Caco-2 (cell line): ENCODE measurements at places on chromosomes 3 and 15. TPM values are rescaled to one million over a fixed set of nuclear protein-coding genes. Genes with fewer than 3 reads are reported as not detected.

DNA sequence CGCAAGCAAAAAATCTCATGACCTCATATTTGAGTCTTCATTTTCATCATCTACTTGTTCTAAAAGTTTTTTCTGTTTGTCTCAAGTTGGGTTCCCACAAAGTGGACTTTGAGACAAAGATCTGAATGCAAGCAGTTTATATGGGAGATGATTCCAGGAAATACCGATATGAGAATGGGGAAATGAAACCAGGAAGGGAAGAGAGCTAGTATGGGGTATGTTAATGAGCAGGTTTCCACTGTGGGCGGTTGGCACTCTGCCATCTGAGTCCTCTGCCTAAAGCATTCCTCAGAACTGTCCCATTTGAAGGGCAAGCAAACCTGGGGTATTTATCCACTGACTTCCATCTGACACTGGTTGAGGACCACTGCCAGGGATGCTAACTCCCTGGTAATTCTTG, 8.8 kb downstream of the ADPRH start:
- DNase-seq, result no peak

GRCh38 chr3:129961141-129961541, 13.4 kb upstream of the TRH start:
- peak; percentile 10 for DNase-seq

- DNase-seq, result peak; percentile 17
These were observed 327.9 kb upstream of the CTNNB1 start for GRCh38 chr3:40871394-40871793.

The SLC12A1 gene
- total RNA-seq, result not detected in 2 replicates

The TRH gene
- not detected in 2 replicates for total RNA-seq

DNA sequence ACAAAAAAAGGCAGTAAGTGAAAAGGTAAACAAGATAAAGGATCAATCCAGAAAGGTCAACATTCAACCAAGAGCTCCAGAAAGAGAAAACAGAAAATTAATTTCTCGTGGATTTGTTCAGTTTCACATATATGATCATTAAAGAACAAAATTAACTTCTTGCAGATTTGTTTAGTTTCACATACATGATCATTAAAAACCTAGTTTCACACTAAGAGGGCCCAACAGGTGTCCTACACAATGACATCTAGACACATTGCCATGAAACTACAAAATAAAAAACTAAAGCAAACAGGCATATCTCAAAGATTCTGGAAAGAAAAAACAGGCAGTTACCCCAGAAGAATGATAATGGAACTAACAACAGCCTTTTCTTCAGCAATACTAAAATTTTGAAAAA, 22.1 kb downstream of the PHC3 start:
- no peak for DNase-seq

- DNase-seq, result no peak
These were observed 231.6 kb downstream of the CACNA2D3 start for GRCh38 chr3:54353946-54354345.

- peak; percentile 88 for DNase-seq
These were observed at the start of gene VIPR1 for GRCh38 chr3:42502429-42503250. Gene VIPR1 (plus strand): TSS chr3:42502643. CDS start chr3:42502736, 93 bp downstream.

DNA sequence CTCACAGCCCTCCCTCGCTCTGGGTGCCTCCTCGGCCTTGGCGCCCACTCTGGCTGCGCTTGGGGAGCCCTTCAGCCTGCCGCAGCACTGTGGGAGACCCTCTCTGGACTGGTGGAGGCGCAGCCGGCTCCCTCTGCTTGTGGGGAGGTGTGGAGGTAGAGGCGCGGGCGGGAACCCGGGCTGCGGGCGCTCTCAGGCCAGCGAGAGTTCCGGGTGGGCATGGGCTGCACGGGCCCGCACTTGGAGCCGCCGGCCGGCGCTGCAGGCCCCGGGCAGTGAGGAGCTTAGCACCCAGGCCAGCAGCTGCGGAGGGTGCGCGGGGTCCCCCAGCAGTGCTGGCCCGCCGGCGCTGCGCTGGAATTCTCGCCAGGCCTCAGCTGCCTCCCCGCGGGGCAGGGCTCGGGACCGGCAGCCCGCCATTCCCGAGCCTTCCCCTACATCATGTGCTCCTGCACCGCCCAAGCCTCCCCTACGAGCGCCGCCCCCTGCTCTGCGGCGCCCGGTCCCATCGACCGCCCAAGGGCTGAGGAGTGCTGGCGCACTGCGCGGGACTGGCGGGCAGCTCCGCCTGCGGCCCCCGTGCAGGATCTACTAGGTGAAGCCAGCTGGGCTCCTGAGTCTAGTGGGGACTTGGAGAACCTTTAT, 46.0 kb upstream of the GSK3B start:
- no peak for DNase-seq

DNA sequence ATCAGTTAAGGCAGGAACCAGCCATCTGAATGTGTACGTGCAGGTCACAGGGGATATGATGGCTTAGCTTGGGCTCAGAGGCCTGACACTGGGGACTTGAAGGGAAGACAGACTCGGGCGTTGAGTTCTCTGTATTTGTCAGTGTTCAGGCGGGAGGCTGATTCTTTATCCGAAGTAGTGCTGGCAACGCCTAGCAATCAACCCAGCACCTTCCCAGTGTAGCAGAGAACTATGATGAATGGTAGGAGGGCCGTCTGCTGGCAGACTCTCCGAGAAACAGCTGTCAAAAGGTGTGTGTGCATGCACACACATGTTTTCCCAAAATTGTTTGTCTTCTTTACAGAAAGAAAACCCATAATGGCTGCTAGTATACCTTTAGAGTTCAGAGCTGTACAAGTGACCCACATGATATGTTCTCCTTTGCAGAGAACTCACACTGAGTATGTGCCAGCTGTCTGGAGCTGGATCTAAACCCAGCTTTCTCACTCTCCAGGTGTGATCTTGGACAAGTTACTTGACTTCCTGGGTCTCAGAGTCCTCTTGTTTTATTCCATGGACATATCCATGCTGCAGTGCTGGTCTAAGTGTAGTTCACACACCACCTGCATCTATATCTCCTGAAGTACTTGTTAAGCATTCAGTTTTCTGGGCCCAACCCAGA, 74.5 kb upstream of the LARS2 start:
- no peak for DNase-seq

The NPAP1 gene
- total RNA-seq, result not detected in 2 replicates

DNA sequence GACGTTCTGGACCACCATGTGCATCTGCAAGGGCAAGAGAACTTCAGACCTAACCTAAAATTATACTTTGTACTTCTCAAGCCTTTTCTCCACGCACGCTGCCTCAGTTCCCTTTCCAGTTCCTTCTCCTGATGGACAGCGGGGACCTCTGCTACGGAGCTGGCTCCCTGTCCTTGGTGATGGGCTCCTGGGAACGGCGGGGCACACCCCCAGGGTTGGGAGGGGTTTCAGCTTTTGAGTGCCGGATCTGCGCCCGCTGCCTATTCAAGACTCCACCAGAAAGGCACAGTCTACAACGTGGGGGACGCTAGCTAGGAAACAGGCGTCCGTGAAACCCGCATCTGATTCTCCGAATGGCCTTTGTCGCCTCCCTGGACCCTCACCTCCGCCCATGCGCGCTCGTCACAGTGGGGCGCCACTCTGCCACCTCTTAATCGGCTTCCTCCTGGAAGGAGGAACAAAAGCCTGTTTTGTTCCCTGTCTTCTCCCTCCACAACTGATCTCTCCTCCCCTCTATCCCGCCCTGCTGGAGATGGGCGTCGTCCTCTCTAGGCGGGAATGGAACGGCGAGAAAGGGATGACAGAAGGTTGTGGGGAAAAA, 2.2 kb downstream of the GPR149 start:
- DNase-seq, result no peak

GRCh38 chr15:79025201-79025600, 65.4 kb downstream of the RASGRF1 start:
- no peak for DNase-seq

- no peak for DNase-seq
These were observed 19.7 kb downstream of the ALPK3 start for GRCh38 chr15:84836844-84837243.

The PLAAT1 gene
- total RNA-seq, result 0.51 and 1.5 TPM in 2 replicates
